ENCODE measurements at places on chromosomes 1 and 21. TPM values are rescaled to one million over a fixed set of nuclear protein-coding genes. Genes with fewer than 3 reads are reported as not detected.

The LRRC38 gene
- not detected for total RNA-seq

The DVL1 gene
- total RNA-seq, result 42.8 TPM

The KCNA2 gene
- total RNA-seq, result 0.24 TPM

The KCTD3 gene
- total RNA-seq, result 26.6 TPM

The LCE2C gene
- not detected for total RNA-seq

The LRRC7 gene
- not detected for total RNA-seq

The CA14 gene
- total RNA-seq, result 54.4 TPM

The GNAT2 gene
- total RNA-seq, result 0.18 TPM

The SAMD13 gene
- 5.9 TPM for total RNA-seq

The NHLH1 gene
- not detected for total RNA-seq

The MLLT11 gene
- 3.6 TPM for total RNA-seq

The CAPN8 gene
- total RNA-seq, result not detected
